ENCODE measurements at places on chromosomes 3 and 15.
A peak's percentile ranks its signal among the peaks of the same experiment; 100 is the strongest.

DNA sequence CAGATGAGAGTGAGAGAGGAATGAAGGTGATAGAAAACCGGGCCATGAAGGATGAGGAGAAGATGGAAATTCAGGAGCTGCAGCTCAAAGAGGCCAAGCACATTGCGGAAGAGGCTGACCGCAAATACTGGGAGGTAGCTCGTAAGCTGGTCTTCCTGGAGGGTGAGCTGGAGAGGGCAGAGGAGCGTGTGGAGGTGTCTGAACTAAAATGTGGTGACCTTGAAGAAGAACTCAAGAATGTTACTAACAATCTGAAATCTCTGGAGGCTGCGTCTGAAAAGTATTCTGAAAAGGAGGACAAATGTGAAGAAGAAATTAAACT is 88.9 kb downstream of the EOMES start:
- DNase-seq, result no peak

DNA sequence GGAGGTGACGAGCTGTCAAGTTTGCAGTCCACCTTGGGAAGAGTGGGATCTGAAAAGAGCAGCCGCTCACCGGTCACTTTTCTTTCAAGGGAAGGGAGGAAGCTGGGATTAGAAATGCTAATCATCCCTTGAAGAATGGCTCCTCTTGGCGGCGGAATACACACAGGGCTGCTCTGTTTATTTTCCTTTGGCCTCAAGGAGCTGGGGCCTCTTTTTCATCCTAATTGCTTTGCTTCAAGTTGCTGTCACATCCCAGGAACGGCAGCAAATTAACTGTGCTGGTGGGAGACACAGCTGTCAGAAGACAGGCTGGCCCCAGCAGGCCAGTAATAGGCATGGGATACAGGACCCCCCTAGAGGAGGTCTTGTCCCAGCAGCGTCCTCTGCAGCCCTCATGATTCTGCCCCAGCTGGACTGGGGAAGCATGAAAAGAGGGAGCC is 6.7 kb downstream of the KBTBD13 start:
- no peak for DNase-seq

GRCh38 chr3:141125351-141125750 is 74.2 kb downstream of the SPSB4 start:
- no peak for DNase-seq

- DNase-seq, result no peak
Observed at GRCh38 chr15:74027688-74028087, 33.2 kb downstream of the PML start.

DNA sequence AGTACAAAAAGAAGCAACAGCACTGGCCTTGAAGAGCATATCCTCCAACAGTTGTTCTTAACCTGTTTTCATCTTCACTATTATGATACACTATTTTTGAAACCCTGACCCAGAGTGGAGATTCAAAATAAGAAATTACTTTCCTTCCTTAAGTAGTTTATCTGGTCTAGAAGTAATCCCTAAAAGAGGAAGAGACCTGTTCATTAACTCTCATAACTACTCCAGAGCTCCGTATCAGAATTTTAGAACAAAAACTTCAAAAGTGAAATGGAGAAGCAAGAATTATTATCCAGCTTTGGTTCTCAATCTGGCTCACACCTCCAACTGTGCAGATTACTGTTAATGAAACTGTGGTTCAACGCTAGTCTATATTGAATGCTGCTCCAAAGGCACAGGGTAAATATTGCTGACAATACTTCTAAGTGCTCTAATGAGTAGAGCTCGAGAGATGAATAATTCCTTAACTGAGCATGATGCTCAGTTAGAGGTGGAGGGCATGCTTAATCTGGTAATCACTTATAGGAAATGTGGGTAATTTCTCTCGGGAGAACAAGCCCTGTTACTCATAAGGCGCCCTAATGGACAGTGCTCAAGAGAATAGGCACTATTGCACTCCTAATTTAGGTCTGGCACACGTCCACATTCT is 5.2 kb downstream of the LCMT2 start:
- DNase-seq, result no peak

DNA sequence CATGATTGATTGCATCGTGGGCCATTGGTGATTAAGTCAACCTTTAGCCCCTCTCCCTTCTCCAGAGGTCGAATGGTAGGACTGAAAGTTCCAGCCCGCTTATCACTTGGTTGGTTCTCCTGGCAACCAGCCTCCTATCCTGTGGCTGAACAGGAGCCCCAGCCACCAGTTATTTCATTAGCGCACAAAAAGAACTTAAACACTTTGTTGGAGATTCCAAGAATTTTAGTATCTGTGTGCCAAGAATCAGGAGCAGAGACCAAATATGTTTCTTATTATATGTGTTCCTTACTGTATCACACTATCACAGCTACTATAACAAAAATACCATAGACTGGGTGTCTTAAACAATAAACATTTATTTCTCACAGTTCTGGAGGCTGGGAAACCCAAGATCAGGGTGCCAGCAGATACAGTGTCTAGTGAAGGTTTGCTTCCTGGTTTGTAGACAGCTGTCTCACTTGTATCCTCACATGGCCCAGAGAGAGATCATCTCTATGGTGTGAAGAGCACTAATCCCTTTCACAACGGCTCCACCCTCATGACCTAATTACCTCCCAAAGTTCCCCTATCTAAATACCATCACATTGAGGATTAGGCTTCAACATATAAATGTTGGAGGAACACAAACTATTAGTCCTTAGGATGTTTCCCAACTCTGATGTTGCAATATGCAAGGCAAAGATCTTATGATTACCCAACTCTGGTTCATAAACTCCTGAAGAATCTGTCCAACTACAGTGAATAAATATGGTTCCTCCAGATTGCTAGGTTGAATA is 30.5 kb upstream of the APH1B start:
- no peak for DNase-seq

- DNase-seq, result no peak
Observed at GRCh38 chr3:73026111-73026759, 29.6 kb downstream of the PPP4R2 start.

GRCh38 chr3:177279118-177279815 is 82.0 kb upstream of the TBL1XR1 start:
- DNase-seq, result no peak

DNA sequence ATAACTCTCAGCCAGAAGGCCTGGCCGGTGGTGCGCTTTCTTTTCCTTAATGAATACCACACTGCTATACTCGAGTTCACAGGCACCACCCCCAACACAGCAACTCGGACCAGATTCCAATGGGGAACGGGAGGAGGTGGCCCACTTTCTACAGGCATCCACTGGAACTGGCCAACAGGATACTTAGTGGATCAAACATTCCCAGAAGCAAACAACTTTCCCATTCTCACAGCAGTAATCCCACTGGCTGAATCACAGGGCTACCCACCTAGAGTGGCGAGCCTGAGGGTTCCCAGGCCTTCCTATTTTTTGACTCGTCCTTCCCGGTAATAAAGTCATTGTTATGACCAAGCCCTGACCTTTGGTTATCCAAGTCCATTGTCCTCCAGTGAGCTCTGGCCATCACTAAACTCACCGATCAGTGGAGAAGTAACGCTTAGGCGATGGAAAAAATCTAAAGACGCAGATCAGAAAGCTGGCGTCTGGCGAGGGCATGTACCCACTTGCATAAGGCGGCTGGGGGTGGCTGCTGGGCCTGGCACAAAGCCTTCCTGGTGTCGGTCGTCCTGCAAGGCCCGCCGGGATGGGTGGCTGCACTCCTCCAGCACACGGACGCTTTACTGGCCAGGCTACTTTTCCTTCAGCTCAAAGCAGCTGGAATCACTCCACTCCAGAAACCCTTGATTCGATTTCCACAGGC is 1.2 kb downstream of the EOGT start:
- DNase-seq, result no peak

DNA sequence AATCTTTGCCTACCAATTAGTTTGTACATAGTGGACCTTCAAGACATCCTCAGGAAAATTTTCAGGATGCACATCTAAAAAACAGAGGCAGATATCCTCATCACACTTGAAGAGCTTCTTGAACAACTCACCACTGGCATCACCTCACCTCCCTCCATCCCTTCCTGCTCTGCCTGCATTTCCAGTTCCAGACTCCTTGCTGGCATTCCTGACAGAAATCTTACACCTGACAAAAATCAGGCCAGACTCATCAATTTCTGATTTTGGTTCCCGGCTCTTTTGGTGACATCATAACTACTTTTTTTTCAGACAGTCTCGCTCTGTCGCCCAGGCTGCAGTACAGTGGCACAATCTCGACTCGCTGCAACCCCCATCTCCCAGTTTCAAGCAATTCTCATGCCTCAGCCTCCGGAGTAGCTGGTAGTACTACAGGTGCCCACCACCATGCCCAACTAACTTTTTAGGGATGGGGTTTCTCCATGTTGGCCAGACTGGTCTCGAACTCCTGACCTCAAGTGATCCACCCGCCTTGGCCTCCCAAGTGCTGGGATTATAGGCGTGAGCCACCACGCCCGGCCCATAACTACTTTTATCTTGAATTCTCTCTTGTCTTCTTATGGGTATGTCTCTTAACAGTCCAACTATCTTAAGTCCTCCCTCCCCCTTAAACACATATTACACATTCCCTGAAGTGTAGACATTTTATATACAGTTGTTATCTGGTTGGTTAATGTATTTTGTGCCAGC is 216.6 kb upstream of the IL12A start:
- DNase-seq, result no peak

GRCh38 chr15:65982627-65983322 is 113.5 kb downstream of the RAB11A start:
- DNase-seq, result no peak

DNA sequence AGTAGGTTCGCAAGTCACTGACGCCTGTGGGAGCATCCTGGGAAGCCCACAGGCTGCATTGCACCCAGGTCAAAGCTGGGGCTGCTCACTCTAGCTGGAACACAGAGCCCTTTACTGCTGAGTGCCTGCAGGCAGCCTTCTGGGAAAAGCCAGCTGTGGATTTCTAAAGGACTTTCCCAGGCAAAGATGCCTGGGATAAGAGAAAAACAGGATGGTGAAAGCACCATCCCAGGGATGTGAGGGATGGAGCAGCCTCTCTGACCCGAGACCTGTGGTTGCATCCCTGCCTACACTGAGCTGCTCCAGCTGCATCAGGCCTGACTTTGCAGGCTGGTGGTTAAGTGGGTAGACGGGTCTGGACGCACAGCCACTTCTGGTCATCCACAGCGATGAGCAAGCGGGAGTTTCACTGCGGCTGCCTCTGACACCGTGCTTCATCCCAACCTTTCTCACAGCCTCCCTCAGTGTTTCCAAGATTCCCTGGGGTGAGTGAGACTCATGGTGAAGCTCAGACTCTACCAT is 52.5 kb upstream of the AMOTL2 start:
- DNase-seq, result no peak

- no peak for DNase-seq
Observed at GRCh38 chr15:77866186-77866585, 211.3 kb downstream of the TBC1D2B start.

DNA sequence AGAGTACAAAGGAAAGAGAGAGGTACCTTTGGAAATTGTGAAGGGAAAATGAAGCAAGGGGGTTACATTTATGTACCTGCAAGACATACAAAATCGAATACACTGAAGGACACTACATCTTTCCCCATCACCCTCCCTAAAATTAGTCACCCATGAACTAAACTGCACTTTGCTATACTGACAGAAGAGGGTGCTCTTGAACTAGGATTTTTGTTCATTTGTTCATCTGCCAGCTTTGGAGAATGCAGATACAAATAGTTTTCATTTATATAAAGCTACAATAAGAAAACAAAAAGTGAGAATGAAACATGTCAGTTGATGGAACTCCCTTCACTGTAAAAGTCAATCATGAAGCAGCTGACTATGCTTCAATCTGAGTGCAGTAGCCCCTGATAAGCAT is 55.7 kb downstream of the PCCB start:
- DNase-seq, result no peak

- DNase-seq, result peak; percentile 71
Observed at GRCh38 chr15:85689729-85690128, 105.0 kb downstream of the KLHL25 start.

DNA sequence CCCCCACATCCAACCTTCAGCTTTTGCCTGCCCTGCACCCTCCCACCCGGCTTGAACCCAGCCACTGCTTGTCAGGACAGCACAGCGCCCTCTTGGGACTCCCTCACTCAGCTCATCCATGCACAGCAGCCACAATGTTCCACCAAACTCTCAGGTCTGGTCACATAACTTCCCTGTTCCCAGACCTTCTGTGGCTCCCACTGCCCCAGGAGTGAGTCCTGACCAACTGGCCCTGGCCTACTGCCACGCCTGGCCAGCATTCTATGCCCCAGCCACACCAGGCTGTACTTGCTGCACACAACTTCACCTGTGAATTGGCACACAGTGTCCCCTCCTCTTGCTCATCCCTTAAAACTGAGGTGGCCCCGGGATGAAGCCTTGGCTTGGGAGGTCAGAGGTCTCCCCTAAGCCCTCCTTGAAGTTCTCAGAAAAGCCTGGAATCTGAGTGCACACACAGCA is 21.0 kb downstream of the PLXNB1 start:
- no peak for DNase-seq

- DNase-seq, result no peak
Observed at GRCh38 chr15:90064911-90065681, 37.2 kb downstream of the IDH2 start.

DNA sequence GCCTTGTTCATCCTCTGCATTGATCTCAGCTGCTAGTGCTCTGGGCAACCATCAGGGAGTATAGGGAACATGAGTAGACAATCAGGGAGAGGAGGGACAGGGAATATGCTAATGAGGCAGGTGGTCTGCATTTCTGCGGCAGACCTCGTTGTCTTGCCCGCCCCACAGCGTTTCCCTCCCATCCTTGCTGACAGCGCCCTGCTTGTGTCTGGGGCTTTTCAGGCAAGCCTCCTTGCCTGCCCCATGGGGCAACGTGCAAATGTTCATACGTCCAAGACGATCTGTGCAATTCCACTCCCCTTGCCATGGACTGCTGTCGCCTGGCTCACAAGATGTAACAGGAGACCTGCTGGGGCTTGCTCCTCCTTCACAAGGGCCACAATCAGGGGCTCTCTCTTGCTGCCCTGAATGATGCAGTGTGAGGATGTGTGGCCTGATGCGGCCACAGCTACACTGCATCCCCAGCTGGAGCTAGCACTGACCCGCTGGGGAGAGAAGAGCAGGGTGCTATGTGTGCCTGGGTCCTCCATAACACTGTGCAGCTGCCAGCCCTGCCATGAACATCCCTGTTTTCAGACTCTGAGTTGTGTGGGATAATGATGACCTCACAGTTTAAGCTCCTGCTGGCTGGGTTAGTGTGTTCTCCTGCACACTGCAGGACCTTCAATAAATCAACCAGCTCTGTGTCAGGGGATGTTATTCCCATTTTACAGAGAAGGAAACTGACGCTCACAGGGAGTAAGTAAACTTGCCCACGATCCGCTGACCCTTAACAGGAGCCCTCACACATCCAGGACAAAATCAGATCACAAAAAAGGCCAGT is 211.3 kb downstream of the KLF13 start:
- DNase-seq, result no peak

DNA sequence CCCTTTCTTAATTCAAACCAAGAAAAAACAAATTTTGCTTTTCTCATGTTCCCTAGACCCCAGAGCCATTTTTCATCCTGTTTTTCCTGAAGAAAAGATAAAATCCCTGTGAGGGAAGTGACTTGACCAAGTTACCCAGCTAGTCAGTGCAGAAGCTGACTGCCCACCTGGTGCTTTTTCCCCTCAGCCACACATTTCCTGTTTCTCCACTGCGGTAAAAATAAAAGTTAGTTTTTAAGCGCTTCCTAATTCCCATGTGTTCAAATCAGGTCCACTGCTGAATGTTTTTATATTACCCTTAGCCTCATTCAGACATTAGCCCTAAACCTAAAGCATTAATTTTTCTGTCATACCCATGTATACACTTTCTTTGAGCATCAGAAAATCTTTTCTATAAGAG is 26.1 kb downstream of the PPP2R3A start:
- no peak for DNase-seq

GRCh38 chr3:40511031-40511718 is 5.3 kb downstream of the ZNF620 start:
- DNase-seq, result no peak
